NCI-H2081 (cell line): ENCODE measurements at places on chromosomes 6 and 20.
A peak's percentile ranks its signal among the peaks of the same experiment; 100 is the strongest.

GRCh38 chr20:5031206-5031557 is 29.9 kb upstream of the SLC23A2 start:
- no peak for DNase-seq

GRCh38 chr20:11672959-11673358 is 244.7 kb upstream of the BTBD3 start:
- no peak for DNase-seq

- DNase-seq, result peak; percentile 17
These were observed 81.6 kb downstream of the GMPR start for GRCh38 chr6:16319813-16320532.

GRCh38 chr6:169205176-169206160 is 48.2 kb downstream of the THBS2 start:
- no peak for DNase-seq

DNA sequence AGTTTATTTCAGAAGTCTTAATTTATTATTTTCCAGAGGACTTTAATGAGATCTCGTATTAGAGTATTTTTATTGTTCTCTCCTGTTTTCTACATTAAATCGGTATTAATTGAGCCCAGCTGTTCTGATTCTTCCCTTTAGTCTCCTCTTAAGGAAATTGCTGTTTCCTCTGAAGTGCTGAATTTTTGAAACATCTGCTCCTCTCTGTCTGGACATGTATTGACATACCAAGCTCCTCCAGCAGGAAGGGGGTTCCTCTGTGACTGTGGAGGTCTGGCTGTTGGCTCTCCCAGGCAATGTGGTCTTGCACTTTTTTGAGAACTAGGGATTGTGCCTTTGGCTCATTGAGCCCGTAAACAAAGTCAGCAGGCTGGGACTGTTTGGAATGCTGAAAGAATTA is 74.9 kb downstream of the MAP3K4 start:
- no peak for DNase-seq

DNA sequence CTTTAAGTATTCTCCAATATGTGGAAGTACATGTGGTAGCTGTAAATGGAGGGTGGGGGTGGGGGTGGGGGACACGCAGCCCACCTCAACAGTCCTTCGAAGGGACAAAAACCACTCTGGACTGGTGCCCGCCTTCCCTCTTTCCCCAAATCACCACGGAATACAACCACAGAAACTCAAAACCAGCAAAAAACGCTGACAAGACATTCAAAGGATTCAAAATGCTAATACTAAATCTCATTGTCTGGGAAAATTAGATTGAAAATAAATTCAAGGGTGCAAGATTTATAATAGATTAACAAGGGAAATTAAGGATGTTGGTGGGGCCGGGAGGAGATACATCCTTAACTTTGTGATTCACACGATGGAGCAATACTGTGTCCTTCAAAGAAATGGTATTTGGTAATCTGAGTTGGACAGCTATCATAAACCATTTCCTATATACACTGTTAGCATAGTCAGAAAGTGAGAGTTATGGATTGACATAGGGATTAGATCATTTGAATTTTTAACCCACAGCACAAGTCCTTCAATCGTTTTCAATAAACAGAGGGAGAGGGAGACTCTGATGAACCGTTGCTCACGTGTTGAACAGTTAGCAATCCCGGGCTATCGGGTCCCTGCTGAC is 766 bp upstream of the TBC1D22B start:
- DNase-seq, result no peak

DNA sequence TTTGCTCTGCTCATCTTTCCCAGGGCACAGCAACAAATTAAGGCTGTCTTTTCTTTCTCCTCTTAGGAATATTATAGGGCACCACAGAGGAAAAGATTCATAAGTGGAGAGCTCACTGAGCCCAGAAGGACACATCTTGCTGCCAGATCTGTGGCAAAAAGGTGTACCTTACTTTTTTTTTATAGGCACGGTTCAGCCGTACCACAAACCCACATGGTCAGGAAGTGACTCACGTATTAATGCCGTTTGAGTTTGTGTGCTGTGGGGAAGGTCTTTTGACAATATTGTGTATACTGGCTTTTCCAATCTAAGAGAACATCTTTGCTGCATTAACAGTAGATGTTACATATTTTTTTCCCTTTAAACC is 28.4 kb downstream of the PAQR8 start:
- peak; percentile 65 for DNase-seq

- DNase-seq, result no peak
These were observed 102.1 kb downstream of the NRSN1 start for GRCh38 chr6:24228123-24228522.

- peak; percentile 7 for DNase-seq
These were observed 374.3 kb downstream of the LMBRD1 start for GRCh38 chr6:69422475-69422874.

DNA sequence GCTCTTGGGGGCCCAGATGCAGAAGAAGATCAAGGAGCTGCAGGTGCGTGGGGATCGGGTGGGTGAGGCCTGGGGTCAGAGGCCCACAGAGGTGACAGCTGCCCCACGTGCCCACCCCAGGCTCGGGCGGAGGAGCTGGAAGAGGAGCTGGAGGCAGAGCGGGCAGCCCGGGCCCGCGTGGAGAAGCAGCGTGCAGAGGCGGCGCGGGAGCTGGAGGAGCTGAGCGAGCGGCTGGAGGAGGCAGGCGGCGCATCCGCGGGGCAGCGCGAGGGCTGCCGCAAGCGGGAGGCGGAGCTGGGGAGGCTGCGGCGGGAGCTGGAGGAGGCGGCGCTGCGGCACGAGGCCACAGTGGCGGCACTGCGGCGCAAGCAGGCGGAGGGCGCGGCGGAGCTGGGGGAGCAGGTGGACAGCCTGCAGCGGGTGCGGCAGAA is 41.5 kb downstream of the MYH7B start:
- no peak for DNase-seq

DNA sequence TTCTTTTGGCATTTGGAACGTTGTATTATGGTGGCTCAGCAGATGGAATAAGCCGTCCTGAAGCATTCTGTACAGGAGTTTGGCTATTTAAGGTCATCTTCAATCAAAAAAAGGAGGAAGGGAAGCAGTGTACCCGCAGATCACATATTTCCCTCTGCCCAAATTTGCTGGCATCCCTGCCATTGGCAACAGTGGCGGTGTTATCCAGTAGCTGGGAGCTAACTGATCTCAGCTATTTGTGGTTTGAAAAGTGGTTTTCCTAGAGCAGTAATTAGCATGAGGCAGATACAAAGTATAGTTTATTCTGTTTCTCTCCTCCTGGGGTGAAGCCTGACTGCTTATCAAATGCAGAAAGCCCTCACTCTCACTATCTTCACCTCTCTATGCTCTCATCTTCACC is 576.8 kb downstream of the QKI start:
- DNase-seq, result no peak

DNA sequence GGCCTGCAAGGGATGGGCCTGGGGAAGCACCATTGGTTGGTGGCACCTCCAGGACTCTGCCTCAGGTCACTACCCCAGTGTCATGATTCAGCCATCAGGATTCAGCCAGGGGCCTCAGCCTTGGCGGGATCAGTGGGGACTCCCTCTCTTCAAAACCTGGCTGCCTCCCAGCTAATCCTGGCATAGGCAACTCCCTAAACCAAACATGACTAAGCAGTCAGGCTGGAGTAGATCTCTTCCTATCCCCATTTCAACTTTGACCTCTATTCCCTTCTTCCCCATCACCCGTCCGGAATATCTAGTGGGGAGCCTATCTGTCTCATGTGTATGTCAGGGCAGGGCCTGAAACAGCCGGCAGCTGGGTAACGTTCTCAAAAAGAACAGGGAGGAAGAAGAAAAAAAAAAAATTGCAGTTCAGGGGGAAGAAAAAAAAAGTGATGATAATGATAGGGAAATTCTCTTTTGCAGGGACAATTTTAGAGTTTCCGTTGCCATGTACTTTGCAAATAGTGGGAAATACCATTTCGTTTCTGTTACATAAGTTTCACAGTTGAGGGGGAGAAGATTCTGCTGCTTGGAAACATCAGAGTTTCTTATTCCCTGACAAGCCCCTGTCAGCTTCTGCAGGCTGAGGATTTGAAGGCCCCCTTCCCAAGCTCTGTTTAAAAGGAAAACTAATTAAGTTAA is 4.1 kb upstream of the PREX1 start:
- no peak for DNase-seq

GRCh38 chr6:108697561-108698161 is 136.9 kb downstream of the FOXO3 start:
- no peak for DNase-seq

GRCh38 chr6:142819603-142820337 is 125.2 kb downstream of the HIVEP2 start:
- peak; percentile 9 for DNase-seq

DNA sequence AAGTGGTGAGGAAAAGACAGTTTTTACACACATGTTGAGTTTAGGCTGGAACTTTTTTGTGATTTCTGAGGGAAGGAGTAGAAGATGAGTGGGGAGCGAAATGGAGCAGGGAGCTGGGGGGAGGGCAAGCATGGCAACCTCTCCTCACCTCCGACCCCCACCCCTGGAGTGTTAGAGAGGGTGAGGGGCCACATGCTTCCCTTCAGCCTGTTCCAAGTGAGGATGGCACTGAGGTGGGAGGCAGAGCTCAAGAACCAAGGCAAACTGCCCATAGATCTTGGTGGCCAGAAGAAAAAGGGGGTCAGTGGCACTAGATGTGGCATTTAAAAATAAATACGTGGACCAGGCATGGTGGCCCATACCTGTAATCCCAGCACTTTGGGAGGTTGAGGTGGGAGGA is 4.8 kb downstream of the TTBK1 start:
- no peak for DNase-seq

DNA sequence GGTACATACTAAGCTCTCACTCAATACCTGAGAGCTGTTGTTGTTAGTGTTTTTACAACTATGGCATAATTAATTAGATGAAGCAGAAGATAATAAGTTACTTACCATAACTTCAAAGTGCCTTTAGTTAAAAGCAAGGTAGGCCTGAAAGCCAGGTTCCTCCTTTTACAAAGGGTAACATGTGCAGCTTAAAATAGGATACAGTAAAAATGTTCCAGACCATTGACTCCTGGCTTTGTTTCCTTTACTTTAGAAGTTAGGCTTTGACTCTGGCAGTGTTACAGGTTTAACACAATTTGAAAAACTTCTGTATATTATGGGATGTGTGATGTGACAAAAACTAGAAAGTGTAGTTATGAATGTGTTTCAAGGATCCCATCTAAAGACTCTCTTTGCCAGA is 522.5 kb downstream of the EPM2A start:
- DNase-seq, result no peak

DNA sequence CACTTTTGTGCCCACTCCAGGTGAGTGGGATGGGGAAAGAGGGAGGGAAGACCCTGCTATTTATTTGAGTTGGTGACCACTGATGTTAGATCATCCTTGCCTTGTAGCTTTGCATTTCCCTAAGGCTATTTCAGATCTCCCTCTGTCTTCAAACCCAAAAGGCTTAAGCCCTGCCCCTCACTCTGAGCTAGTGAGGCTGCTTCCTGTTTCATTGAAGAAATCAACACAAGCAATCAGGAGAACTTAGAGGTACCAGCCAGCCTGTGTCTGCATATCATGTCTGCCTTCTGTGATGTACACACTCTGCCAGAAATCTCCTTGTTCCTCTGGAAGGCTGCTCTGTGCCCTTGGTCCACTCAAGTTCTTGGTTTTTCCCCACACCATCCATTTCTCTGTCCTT is 135.3 kb downstream of the ARID1B start:
- DNase-seq, result no peak

DNA sequence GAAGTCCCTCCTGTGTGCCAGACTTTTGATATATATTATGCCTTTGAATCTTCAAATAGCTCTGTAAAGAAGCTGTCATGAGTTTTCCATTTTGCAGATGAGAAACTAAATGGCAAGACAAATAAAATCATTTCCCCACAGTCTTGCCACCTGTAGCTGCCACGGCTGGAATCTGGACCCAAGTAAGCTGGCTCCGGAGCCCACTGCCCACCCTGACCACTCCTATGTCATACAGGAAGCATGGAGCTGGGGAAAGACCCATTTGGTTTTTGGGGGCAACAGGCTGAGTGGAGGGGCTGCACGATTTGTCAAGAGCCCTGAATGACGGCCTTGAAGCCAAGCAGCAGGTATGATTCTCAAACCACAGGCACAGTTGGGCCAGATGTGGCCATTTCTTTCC is 10.0 kb upstream of the SIRPA start:
- no peak for DNase-seq

GRCh38 chr6:82693094-82693493 is 329.5 kb downstream of the TPBG start:
- DNase-seq, result peak; percentile 97

DNA sequence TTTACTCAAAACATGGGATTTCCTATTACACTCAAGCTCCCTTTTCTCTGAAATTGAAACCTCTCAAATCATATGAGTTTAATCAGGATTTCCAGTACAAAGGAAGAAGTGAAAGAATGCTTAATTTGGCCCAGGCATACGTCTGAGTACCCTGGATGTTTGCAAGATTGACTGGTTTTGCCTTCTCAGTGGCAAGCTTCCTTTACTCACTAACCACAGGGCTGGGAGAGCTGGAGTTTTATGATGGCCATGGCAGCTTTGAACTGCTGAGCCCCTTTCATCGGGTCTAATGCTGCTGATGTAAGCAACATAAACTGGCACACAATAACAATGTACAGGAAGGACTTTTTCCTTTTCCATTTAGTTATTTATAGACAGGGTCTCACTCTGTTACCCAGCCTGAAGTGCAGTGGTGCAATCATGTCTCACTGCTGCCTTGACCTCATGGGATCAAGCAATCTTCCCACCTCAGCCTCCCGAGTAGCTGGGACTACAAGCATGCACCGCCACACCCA is 194.8 kb downstream of the SLC35F1 start:
- no peak for DNase-seq

GRCh38 chr6:31332637-31333602 is 24.1 kb downstream of the HLA-B start:
- DNase-seq, result no peak

- DNase-seq, result no peak
These were observed 202.3 kb downstream of the GMDS start for GRCh38 chr6:2042956-2043648.

- DNase-seq, result peak; percentile 69
These were observed 645.0 kb downstream of the PHF3 start for GRCh38 chr6:64280569-64280968.

GRCh38 chr6:8108031-8108660 is 5.8 kb upstream of the EEF1E1 start:
- no peak for DNase-seq

GRCh38 chr6:87907521-87907920 is 140.1 kb upstream of the SPACA1 start:
- DNase-seq, result no peak

GRCh38 chr6:12051861-12052368 is 39.8 kb downstream of the HIVEP1 start:
- DNase-seq, result no peak
